ENCODE measurements at places on chromosomes 16 and 17.

- no peak for DNase-seq
Observed at GRCh38 chr16:64866021-64866420, 255.8 kb downstream of the CDH11 start.

GRCh38 chr17:41957869-41958439, 8.6 kb upstream of the CNP start:
- DNase-seq: no peak

GRCh38 chr17:82970067-82970466, 109.3 kb upstream of the METRNL start:
- DNase-seq: no peak

DNA sequence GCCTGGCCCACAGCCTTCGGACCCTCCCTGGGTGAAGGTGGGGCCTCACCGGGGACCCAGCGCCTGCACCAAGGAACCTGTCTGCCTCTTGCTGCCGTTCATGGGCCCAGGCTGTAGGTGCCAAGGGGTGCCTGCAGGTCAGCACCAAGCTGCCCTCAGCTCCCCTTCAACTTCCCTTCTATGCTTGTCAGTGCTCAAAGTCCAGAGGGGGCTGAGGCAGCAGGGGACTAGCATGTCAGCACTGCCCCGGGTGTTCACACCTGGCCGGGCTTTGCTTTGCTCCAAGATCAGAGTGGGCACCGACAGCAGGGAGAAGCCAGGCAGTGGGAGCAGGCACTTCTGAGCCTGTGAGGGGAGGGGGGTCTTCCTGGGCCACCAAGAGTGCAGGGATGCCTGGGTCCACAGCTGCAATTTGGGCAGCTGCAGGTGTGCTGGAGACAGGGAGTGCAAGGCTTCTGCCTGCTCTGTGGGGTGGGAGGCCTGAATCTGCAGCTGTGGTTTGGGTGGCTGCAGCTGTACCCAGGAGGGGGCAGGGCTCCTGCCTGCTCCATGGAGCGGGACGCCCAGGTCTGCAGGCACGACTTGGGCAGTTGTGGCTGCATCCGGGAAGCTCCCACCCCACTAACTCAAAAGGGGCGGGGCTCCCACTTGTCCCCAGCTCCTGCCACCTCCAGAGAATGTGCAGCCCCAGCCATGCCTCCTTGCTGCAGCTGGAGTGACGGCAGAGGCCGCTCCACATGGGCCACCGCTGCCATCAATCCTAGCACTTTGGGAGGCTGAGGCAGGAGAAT, 27.6 kb upstream of the PRM1 start:
- peak; percentile 44 for DNase-seq

DNA sequence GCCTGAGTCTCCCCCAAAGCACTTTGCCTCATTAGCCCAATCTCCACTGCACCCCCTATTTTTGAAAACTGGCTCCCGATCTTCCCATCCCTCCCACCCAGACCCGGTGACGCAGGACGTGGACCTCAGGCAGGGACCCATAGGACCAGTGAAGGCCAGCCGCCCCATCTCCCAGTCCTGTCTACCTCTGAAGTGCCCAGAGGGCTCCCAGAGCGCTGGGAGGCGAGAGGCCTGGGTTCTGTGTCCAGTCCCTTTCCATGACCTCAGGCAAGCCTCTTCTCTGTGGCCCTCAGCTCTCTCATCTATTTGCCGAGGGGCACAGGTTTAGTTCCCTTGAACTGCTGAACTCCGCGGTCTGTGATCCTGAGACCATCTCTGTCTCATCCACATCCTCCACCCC, 714 bp downstream of the TNS4 start:
- DNase-seq: no peak

GRCh38 chr16:85057948-85058347, 30.4 kb downstream of the KIAA0513 start:
- peak; percentile 52 for DNase-seq

GRCh38 chr16:2831203-2831602, 1.1 kb downstream of the ZG16B start:
- no peak for DNase-seq

DNA sequence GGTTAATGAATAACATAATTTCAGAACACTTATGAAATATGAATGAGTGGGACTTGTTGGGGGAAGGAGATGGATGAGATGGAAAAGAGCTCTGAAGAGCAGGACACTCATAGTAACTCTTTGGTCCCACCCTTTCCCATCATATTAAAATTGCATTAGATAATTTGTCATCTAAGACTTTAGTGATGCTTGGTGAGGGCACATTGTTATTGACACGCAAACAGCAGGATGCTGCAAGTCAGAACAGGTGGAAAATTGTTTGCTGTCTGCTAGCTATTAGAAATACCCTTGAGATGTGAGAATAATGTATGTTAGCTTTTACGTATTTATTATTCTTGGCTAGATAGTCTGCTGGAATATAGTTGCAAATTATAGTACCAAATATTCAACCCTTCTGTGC, 75.7 kb downstream of the TANC2 start:
- DNase-seq: no peak

GRCh38 chr17:74373838-74374606, 6.7 kb downstream of the GPR142 start:
- no peak for DNase-seq

DNA sequence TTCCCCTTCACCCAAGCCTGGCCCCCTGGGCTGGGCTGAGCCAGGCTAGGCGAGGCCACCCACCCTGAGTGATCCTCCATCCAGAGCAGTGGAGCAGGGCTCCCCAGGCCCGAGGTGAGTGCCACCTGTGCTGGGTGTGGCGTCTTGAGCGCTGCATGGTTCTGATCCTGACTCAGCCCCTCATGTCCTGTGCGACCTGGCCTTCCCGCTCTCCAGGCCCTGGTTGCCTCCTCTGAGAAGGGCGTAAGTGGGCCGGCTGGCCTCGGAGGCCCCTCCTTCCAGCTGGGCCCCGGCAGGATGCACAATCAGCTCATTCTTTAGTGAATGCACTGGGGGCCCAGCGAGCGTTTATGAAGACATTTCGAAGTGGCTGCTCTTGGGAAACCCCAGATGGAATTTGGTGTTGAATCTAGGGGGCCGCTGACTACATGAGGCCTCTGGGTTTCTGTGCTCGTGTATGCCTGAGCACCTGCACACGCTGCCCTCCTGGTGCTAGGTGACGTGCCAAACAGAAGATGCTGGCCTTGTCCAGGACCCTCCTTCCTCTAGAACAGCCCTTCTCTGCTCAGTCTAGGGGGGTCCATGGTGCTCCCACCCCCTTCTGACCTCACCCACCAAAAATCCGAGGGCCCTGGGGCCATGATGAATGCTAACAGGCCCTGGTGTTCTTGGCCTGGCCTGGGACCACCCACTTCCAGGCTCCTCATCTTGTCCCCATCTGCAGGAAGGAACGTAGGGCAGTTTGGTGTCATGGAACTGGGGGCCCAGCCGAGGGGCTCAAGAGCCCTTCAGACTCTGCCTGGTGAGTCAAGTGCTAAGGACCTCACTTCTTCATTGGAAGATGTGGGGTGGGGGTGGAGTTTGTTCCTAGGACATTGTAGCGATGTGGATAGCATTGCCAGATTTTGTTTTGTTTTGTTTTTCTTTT, 3.6 kb upstream of the TMEM92 start:
- no peak for DNase-seq

GRCh38 chr17:60318326-60318725, 73.6 kb downstream of the USP32 start:
- no peak for DNase-seq
